ENCODE measurements at places on chromosomes 12 and 14.
A peak's percentile ranks its signal among the peaks of the same experiment; 100 is the strongest.

- DNase-seq: no peak
Observed at GRCh38 chr14:65696801-65697200, 284.3 kb downstream of the FUT8 start.

DNA sequence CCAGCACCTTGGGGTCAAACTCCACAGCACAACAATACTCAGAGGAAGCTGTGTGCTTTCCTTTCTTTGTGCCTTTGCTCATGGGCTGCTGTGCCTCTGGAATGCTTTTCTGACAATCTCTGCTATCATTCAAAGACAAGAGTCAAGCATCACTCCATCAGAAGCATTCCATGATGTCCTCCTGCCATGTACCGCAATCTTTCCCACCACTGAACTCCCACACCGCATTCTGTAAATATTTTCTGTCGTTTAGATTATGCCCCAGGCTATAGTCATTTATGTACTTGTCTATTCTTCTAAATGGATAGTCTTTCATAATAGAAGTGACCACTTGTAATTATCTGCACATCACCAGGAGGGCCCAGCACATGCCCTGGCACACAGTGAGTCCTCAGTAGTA is 327.8 kb downstream of the PDZRN4 start:
- DNase-seq: no peak

DNA sequence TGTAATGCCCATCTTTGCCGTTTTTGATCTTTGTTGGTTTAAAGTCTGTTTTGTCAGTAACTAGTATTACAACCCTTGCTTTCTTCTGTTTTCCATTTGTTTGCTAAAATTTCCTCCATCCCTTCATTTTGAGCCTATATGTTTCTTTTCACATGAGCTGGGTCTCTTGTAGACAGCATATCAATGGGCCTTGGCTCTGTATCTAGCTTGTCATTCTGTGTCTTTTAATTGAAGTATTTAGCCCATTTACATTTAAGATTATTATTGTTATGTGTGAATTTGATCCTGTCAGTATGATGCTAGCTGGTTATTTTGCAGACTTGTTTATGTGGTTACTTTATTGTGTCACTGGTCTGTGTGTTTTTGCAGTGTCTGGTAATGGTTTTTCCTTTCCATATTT is 913.2 kb downstream of the TRHDE start:
- no peak for DNase-seq

DNA sequence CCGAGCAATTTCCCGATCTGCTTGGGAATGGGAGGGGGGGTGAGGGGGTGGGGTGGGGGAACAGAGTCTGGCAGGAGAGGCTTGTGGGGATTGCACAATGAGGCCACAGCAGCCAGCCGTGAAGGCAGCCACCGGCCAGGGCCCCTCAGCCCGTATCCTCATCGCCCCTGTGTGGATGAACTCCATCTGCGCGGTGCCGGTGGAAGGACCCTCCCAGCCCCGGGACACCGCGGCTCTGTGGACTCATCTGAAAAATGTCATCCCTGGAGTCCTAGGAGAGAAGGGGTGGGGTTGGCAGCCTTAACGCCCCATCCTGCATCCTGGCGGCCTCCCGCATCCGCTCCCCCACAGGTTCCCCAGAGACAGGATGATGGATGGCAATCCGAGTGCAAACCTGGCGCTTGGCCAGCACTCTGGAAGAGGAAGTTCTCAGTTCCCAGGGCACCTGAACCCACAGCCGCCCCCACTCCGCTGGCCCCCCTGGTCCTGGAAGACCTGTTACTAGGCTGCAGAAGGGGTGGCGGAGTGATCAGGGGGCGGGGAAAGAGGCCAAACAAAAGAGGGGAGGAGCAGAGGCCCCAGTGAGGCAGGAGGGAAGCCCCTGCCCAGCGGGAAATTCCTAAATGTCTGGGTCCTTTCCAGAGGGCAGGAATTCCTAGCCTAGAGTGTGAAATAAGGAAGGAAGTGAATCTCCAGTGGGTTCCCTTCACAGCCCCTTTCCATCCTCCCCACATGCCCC is 1.2 kb upstream of the TNFAIP2 start:
- no peak for DNase-seq

GRCh38 chr12:31005256-31005943 is 68.3 kb upstream of the DDX11 start:
- no peak for DNase-seq

DNA sequence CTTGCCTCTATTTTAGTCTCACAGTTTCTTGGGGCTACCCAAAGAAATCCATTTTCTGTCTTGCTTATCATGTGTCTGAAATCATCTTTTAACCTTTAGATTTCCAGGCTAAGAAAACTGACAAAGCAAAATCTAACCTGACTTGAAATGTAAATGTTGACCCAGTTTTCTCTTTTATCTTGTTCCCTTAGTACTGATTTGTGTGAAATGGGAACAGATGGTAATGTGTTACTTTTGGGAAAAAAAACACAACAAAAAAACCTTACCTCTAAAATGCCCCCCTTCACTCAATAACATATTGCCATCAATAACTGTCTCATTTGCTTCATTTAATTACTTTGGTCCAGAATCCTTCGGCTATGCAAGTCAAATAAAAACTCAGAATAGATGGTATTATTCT is 383.2 kb upstream of the DCN start:
- no peak for DNase-seq

DNA sequence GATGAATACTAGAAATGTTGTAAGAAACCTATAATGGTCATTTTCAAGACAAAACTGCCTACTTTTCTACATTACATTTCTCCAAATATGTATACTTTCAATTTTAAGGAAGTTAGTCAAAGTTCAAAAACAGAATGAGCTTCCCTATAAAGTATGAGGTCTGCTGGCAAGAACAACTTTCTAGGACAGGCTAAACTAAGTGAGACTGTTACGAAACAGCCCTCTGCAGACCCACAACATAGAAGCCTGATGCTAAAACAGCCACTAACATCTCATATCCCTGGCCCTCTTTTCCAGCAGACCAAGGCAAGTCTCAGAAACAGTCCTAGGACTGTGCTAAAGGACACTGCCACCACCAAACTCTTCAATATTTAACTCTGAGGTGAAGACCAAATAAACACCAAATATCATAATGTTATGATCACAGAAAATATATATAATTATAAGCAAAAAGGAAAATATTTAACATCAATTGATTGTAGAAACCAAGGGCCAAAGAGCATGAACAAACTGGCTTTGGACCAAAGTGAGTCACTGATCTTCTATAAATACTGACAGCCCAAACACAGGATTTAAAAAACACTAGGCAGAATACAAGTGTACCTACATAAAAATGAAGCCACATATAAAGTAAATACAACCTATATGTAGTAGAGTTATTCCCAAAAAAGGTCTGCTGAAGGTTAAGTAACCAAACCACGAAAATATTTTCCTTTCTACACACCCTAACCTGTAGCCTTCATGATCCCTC is 27.7 kb downstream of the PPP4R3A start:
- DNase-seq: no peak

GRCh38 chr12:44031472-44032185 is 195.7 kb downstream of the TMEM117 start:
- DNase-seq: no peak

GRCh38 chr12:91722072-91722471 is 423.6 kb downstream of the BTG1 start:
- DNase-seq: no peak

GRCh38 chr12:57219205-57219992 is 2.8 kb downstream of the NXPH4 start:
- DNase-seq: no peak

- DNase-seq: no peak
Observed at GRCh38 chr12:91991399-91992187, 154.1 kb downstream of the BTG1 start.

GRCh38 chr14:27050208-27050607 is 452.4 kb upstream of the NOVA1 start:
- DNase-seq: no peak

DNA sequence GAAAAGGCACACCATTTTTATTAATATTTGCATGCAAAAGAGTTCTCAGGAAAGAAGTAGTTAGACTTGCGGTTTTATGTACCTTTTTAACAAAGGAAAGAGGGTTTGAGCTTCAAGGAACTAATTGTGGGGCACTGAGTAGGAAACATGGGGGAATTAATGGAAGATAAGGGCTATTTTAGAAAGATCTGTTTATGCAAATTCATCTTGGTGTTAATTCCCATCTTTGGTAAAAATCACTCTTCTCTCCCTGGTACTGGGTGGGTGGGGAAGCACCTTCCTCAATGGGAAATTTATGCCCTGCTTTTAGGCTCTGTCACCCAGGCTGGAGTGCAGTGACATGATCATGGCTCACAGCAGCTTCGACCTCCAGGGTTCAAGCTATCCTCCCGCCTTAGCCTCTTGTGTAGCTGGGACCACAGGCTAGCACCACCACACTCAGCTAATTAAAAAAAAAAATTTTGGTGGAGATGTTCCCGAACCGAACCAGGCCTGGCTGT is 30.1 kb upstream of the RESF1 start:
- DNase-seq: no peak

- DNase-seq: no peak
Observed at GRCh38 chr12:101939306-101939705, 61.9 kb downstream of the DRAM1 start.

- DNase-seq: no peak
Observed at GRCh38 chr12:92332552-92332951, 186.9 kb upstream of the BTG1 start.

DNA sequence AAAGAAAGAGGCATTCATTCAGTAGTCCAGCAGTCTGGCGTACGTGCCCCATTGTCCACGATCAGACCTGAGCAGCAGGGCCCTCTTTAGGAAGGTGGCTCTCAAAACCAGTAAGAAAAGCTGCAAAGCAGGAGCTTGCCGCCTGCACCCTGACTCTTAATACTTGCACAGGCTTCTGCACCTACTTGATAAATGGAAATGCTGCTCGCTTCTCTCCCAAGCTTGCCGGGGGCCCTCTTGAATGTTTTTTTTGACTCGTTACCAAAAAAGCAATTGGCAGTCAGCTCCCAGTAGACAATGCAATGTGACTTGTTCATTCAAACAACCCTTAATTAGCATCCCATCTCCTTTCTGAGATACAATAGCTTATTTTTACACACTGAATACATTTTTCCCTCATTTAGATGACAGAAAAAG is 27.2 kb upstream of the PTPRB start:
- DNase-seq: no peak

GRCh38 chr14:60092526-60092920 is 800 bp downstream of the PCNX4 start:
- DNase-seq: peak; percentile 51
